ENCODE measurements at places on chromosomes 12 and 14.
A peak's percentile ranks its signal among the peaks of the same experiment; 100 is the strongest.

DNA sequence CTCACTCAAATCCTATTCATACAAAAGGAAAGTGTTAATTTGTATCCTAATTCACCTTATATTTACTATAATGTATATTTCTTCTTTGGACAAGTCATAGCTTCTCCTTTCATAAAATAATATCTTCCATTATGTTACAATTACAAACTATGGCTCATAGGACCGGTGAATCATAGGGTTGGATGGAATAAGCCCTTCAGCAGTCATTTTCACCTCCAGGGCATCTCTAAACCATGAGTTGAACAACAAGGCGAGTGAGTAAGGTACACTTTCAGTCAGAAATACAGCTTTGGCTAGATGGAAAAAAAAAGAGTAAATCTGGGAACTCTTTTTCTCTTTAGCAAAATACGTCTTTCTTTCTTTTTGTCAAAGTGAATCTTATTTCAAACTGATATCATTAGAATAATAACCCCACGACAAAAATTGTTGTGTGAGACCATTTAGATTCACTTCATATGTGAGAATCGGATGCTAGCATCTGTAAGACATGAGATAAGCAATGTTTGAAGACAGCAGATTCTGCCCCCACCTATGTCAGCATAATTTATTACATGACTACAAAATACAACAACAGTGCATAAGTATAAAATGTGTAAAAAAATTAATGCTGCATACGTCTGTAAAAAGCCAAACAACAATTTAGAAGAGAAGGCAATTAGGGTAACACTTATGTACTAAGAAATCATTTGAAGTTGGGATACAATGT is 184.4 kb upstream of the SLC38A2 start:
- no peak for DNase-seq

DNA sequence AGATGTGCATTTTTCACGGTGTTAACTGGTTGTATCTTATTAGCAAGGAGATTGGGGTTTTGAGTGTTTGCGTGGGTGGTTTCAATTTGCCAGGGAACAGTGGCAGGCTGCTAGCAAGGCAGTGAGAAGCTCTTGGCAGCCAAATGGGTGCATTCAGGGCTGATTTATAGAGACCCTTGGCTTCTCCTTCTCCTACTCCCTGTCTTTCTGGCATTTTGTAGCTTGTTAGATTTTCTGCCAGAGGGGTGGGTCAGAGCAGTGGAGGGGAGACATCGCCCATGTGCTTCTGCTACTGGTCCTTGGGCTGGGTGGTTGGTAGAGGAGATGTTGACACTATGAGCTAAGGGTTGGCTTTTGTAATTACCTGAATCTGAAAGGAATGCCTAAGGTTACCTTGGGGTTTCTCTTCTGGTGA is 9.6 kb downstream of the CALM1 start:
- DNase-seq: no peak

GRCh38 chr14:94560751-94561655 is at the start of gene SERPINA4:
Gene SERPINA4, plus strand, starts transcription at chr14:94561442. Its CDS starts 2,041 bp downstream, at chr14:94563483.
- no peak for DNase-seq

DNA sequence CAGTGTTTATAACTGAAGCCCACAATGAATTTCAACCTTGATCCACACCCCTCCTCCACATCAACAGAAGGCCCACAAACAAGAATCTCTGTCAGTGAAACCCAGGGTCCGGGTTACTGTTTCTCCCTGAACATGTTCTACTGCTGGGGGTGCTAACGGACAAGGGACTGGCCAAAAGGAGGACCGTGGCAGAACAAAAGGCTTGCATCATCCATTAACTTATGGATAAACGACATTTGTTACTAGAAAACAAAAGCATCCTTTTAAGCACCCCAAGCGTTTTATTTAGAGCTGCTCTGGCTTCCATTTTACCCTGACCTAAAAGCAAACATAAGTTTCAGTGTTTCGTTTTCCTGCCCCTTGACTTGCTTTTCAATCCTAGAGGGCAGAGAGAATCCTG is 32.2 kb downstream of the BRAP start:
- DNase-seq: no peak

DNA sequence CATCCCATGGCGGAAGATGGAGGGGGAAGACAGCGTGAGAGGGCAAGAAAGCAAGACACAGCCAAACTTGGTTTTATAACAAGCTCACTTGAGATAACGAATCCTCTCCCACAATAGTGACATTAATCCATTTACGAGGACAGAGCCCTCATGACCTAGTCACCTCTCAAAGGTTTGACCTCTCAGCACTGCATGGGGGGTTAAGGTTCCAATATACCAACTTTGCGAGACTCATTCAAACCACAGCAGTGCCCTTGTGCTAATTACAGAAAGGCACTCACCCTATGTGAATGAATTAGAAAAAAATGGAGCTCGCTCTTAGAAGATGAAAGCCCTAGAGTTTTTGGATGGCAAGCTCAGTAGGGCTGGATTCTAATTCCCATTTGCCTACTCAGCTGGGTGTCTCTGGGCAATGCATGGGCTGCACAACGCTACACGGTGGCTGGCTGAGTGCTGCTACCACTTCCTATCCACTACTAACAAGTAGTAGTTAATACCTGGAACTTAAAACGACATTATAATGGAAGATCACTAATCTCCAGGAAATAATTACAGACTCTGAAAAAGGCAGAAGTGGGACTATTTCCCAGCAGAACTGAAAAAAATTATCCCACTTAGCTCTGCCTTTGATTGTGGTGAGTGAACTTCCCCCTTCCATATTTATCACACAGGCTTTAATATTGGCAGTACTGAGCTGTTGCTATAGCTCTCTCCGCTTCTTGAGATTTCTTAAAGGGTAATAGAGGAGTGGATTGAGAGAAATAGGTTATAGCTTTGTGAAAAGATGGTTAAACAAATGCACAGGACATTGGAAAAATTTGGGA is 27.5 kb downstream of the TESPA1 start:
- DNase-seq: no peak

- no peak for DNase-seq
Measured at GRCh38 chr14:59699442-59699841, 122.8 kb upstream of the CCDC175 start.

DNA sequence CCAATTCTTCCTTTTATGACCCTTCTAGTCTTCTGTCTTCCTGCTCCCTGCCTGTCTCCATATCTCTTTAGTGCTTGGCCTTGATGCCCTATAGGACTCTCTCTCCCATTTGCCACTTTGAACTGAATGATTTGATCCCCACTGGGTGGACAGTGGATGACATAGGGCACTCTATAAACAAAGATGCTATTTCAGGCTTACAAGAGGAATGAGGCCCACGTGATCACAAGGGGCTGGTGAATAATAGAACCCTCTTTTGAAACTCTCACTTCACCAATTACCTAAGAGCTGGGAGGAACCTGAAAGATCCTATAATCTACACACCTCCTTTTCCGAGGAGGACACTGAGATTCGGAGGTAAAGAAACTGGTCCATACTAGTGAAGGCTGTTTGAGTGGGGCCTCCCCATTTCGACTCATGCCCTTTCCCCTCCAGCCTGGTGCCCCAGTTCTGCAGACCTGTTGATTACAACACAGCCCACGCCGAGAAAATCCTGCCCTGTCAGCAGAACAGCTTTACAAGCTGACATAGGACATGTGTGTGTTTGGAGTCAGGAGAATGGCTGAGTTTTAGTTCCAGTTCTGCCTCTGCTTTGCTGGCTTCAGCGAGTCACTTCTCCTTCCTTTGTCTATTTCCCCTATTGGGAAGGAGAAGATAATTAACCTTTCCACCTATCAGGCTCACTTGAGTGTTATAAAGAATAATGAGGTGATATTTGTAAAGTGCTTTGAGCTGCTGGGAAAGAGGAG is 400.3 kb downstream of the ZFP36L1 start:
- DNase-seq: no peak

DNA sequence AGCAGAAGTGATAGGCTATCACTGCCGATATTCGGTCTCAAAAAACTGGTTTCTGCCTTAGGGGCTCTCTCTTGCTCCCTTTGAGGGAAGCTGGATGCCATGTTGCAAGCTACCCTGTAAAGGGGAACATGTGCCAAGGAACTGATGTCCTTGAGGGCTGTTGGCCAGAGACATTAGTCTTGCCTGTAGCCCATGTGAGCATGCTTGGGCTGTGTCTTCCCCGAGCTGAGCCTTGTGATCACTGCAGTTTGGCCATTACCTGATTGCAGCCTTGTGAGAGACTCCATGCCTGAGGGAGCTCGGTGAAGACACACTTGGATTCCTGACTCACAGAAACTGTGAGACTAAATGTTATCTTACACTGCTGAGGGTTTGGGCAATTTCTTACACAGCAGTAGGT is 18.8 kb downstream of the RTRAF start:
- DNase-seq: no peak

DNA sequence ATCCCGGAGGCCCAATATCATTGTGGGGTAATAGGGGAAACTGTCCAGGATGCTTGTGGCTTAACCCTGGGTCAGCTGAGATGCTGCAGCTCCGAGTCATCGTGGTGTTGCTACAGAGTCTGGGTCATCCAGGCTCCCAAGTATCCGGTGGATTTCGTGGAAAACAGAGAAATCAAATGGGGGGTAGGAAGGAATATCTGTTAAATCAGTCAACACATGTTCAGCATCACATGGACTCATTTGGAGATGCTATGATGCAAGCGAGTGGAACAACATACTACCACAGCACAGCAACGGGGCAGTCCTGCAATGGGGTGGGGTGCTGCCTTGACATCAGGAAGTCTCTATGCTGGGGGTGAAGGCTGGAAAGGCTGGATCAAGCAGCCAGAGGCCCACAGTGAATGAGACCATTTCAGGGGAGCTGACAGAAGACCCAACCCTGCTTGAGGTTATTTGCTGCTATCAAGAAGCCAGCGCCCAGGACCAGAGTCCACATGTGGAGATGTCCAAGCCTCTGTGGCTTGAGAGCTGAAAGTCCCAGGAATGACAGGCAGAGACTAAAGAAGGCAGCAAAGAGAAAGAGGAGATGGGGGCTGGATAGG is 22.9 kb downstream of the VDR start:
- no peak for DNase-seq

GRCh38 chr14:96275177-96276112 is 19.4 kb downstream of the BDKRB1 start:
- peak; percentile 54 for DNase-seq

DNA sequence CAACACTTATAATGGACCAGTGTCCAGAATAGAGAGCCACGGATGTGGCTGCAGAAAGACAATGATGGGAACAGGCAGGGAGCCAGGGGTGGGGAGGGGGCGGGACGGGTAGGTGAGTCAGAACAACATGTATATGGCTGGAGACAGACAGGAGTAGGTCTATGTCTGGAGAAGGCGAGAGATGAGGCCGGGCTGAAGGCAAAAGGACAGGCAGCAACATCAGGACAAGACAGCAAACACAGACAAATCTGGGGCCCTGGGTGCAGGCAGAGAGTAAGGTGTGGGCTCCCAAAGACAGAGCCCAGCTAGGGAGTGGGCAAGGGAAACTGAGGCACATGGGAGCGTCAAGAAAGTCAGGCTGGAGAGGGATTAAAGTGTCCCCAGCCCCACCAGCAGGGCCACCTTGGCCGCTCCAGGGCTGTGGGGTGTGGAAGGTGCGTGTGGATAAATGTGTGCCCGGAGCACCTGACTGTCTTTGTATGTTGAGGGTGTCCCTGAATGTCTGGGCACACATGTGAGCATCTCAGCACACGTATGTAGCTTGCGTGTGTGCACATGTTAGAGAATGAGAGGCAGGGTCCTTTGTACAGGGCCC is 44.1 kb downstream of the FAM222A start:
- DNase-seq: no peak

DNA sequence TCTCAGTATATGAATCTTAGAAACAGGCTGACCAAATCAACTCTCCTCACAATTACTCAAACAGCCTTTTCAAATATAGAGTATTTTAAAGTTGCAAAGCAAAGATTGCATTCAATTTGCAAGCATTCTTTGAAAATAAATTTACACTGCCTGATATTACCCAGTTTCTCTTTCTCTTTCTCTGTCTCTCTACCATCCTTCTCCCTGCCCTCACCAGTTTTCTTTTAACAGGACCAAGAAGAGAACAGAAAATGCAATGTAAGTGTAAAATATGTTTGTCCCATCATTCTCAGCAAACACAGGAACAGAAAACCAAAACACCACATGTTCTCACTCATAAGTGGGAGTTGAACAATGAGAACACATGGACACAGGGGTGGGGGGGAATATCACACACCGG is 520.3 kb upstream of the USP15 start:
- DNase-seq: no peak

GRCh38 chr14:56806760-56807159 is 3.5 kb downstream of the OTX2 start:
- DNase-seq: no peak

- DNase-seq: no peak
Measured at GRCh38 chr14:73260574-73260973, 23.3 kb downstream of the PAPLN start.

DNA sequence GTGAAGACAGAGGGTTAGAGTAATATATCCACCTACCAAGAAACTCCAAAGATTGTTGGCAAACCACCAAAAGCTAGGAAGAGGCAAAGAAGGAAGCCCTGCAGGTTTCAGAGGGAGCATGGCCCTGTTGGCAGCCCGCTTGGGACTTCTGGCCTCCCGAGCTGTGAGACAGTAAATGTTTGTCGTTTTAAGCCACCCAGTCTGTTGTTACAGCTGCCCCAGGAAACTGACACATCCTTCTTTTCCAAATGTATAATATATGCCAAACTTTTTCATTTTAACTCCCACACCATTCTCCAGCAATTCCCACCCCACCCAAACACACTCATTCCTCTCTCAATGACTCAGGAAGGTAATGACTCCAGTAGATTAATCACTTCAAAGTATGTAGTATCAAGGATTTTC is 74.0 kb downstream of the RPS29 start:
- DNase-seq: no peak

GRCh38 chr12:12336049-12336411 is 14.0 kb downstream of the MANSC1 start:
- DNase-seq: no peak

- DNase-seq: no peak
Measured at GRCh38 chr12:32605326-32606095, 73.6 kb upstream of the DNM1L start.

- DNase-seq: no peak
Measured at GRCh38 chr14:24990050-24990449, 59.9 kb downstream of the STXBP6 start.

DNA sequence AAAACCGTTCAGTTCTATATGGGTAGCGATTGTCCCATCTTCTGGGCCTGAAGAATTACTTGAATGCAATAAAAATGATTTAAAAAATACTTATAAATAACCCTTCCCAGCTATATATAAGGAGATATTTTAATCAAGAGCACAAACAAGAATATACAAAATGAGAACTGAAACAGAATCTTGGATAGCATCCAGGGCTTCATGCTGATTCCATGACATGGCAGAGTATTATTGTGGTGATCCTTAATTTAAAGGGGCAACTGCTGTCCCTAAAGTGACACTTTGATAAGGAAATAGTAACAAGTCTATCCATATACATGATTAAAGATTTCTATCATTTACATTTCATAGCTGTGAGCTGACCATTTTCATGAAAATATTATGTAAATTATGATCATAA is 18.8 kb downstream of the WBP11 start:
- no peak for DNase-seq

GRCh38 chr12:48027183-48028002 is 23.1 kb upstream of the COL2A1 start:
- no peak for DNase-seq
